Mesenteric fat pad (tissue), 1 donor: ENCODE measurements at places on chromosomes 6 and 20. TPM values are rescaled to one million over a fixed set of nuclear protein-coding genes. Genes with fewer than 3 reads are reported as not detected.

The HDDC2 gene
- 53.9 TPM for total RNA-seq

The GSTA2 gene
- total RNA-seq, result not detected

The KCNK15 gene
- total RNA-seq, result 3.1 TPM

The MAN1A1 gene
- 147 TPM for total RNA-seq

The BPIFB2 gene
- not detected for total RNA-seq

The TMEM170B gene
- total RNA-seq, result 13.5 TPM

The SMLR1 gene
- total RNA-seq, result not detected

The VGLL2 gene
- not detected for total RNA-seq

The C6orf132 gene
- 1.3 TPM for total RNA-seq

The C6orf120 gene
- total RNA-seq, result 34.4 TPM

DNA sequence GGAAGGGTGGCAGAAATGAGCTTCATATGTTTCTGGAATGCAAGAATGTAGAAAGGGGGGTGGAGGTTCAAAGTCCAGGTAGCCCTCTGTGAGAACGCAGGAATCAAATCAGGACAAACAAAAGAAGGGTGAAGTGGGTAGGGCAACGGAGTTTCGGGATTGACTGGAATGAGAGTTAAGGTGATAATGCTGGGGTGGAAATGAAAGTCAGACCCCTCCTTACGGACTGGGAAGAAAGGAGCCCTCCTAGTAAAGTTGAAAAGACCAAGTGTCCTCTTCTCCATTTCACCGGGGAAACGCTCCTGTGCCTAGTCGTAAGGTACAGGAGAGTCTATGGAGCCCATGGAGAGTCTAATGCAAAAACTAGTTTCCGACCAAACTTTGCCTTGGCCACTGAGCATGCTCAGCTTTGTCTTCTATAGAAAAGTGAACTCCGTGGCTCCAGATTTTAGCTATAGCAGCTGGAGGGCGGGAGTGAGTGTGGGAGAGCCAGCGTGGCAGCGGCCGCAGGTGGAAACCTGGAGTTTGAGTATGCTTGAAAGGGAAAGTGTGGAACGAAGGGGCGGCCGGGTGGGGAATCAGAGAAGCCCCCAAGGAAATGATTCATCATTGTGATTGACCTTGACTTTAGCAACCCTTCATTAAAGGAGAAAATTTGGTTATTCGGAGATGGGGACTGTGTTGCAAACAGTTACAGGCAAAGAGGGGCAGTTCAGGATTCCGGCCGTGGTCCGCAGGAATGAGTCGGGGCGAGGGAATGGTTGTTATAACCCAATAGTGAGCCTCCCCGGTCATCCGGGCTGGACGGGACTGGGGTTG lies 1.3 kb upstream of the LRRC1 start:
- DNase-seq, result no peak

DNA sequence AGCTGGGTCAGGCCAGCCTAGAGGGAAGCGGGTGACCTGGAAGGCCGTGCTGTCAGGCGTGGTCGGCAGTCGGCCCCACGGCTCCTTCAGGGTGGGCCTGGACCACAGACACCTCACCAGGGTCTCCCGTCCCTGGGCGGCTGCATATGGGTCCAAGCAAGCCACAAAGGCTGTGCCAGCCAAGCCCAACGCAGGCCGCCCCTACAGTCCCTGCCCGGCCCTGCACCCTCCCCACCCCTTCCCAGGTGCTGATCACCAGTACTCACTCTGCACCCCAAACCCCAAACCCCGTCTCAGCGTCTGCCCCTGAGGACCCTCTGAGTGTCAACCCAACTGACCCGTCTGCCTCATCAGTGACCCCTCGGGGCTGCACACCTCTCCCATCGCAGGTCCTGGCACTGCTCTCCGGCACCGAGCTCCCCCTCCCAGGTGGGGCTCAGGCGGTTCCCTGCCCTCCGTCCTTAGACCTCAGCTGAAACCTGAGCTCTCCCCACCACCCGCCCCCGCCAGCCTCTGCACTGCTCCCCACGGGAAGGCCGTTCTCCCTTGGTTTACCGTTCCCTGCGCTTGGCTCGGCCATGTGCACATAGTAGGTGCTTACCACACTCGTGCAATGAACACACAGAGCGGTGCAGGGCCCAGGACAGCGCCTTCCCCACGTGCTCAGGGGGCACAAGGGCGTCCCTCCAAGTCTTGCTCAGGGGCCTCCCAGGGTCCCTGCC lies 1.5 kb upstream of the PPDPF start:
- DNase-seq, result no peak

GRCh38 chr6:157503018-157503747 lies 122.2 kb downstream of the ZDHHC14 start:
- DNase-seq, result no peak

DNA sequence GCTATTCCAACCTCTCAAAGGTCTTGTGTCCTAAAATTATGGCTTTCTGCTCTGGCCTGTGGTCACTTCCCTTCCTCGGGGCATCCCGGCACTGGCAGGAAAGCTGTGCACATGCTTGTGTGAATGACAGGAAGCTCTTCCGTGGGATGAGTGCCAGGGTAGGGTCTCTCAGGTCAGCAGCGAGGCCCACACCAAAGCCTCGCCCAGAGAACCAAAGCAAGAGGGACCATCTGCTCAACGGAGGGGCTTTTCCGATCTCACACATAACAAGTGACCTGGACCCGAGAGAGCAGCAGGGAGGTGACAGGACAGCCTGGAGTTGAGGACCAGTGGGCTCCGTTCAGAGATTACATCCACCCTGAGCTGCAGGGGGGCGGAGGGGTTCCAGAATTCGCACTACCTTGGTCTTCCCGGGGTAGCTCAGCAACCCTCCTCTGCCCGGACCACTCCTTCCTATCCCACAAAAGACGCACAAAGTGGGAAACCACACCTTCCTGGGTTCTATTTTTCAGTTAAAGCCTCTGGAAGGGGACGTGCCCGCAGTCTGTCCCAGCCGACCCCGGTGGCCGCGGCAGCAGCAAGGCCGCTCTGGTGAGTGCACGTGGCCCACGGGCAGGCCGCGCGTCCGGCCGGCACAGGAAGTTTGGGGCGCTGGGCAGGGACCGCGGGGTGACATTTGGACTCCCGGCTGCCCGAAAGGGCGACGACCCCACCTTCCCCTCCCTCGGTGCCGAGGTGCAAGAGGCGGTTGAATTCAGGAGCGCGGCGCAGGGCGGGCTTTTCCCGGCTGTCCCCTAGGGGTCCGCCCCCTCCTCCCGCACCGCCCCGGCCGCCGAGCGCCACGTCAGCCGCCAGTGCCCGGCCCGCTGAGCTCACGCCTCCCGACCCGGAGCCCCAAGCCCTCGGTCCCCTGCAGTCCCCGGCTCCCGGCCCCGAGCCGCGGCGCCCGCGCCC lies 988 bp downstream of the TXNDC5 start:
- no peak for DNase-seq

DNA sequence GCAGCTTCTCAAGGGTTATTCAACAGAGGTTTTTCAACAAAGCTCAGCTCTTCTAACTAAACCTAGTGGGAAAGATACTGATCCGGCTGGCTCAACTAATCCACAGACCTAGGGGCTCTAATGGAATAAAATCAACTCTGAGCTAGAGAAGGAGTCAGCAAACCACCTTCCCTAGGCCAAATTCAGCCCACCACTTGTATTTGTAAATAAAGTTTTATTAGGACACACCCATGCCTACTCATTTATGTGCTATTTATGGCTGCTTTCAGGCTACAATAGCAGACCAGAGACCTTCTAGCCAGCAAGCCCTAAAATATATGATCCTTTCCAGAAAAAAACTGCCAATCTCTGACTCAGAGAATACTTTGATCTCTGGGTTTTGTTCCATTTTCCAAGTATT lies 6.0 kb upstream of the RAB22A start:
- no peak for DNase-seq

GRCh38 chr20:9244811-9245210 lies 175.9 kb downstream of the PLCB4 start:
- DNase-seq, result no peak

GRCh38 chr20:6007529-6008103 lies 46.2 kb downstream of the LRRN4 start:
- no peak for DNase-seq

DNA sequence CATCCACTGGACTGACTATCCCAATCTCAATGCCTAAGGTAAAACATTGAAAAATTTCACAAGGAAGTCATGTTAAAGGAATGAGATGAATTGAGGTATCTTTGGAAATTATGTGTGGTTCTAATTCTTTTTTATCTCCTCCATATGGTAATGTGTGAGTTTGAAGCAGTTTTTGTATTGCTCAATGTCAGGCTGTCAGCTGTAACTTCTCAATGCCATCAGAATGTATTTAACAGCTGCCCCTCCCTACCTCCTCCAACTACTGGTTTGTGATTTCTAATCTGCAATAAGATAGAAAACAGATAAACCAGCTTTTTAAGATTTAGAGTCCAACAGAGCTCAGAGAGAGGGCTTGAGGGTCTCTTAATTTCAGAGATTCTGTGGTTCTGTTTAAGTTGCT lies 1005.8 kb upstream of the ADGRB3 start:
- no peak for DNase-seq

DNA sequence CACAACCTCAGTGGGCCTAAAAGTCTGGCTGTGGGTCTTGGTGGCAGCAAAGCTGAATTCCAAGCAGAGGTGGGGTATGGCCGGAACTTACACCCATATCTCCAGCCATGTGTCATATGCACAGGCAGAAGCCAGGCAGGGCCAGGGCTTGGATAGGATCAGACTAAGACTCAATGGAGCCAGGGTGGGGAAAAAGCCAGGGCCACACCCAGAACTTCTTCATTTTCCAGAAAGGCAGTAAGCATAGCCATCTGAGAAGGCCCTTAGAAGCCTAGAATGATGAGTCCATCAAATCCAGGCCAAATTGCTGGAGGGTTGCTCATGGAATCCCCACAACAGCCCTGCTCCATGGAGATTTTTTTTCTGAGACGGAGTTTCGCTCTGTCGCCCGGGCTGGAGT lies 116.2 kb upstream of the SRSF6 start:
- DNase-seq, result no peak

GRCh38 chr6:96649926-96650325 lies 87.0 kb downstream of the FHL5 start:
- no peak for DNase-seq

GRCh38 chr6:46605091-46605797 lies 47.4 kb downstream of the CYP39A1 start:
- no peak for DNase-seq

DNA sequence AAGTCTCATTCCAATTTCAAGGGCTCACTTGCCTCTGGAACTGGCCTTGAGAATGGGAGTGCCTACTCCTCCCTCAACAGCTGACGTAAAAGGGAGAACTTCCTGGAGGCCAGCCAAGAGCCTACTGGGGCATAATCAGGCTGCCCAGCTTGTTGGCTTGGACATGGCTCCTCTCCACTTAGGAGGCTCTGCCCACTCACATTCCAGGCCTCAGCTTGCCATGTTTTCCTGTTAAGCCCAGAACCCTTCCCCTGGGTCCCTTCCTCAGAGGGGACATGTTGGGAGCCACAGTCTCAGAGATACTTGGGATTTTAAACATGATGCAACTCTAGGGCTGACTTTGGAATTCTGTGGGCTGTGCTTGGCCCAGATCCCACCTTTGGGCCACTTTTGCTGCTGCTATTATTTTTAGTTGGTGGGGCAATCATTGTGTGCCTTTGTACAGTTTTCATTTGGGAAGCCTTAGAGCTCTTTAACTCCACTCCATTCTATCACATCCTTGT lies 31.5 kb upstream of the ADTRP start:
- DNase-seq, result no peak

DNA sequence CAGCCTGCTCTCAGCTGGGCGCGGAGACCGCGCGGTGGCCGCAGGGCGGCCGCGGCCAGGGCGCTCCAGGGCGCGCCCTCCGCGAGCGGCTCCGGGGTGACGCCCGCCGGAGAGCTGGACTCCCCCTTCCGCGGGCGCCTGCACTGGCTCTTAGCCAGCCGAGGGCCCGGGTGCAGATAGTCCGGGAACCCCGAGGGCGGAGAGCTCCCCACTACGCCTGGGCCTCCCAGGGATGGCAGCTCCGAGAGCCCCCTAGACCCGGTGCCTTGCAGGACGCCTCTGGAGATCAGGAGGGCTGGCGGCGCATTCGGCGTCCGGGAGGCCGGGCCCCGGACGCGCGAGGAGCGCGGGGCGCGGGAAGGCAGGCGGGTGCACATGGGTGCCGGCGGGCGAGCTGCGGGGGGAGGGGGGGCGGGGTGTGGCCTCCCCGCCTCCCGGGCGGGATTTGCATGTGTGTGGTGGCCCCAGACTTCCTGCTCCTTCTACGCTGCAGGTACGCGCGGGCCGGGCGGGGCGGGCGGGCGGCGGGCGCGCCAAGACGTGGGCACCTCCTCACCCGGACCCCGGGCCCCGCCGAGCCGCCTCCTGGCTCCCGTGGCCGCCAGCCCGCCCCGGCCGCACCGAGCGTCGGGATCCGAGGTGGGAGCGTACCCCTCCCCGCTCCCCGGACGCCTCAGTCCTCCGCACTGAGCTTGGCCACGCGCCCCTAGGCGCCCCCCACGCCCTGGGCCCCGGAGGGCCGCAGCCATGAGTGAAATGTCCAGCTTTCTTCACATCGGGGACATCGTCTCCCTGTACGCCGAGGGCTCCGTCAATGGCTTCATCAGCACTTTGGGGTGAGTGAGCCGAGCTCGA lies at the start of gene ITPR3:
ITPR3 (plus strand) TSS at position 467 of the 855 bp plus-strand sequence; CDS start at position 748, 281 bp downstream.
- DNase-seq, result no peak

GRCh38 chr20:33400812-33401183 lies 521 bp downstream of the CDK5RAP1 start:
- DNase-seq, result no peak

GRCh38 chr6:1518855-1519254 lies 90.9 kb upstream of the FOXC1 start:
- DNase-seq, result no peak

GRCh38 chr20:54199283-54199682 lies 8.6 kb upstream of the PFDN4 start:
- no peak for DNase-seq

GRCh38 chr6:82333781-82334180 lies 29.8 kb upstream of the TPBG start:
- no peak for DNase-seq

DNA sequence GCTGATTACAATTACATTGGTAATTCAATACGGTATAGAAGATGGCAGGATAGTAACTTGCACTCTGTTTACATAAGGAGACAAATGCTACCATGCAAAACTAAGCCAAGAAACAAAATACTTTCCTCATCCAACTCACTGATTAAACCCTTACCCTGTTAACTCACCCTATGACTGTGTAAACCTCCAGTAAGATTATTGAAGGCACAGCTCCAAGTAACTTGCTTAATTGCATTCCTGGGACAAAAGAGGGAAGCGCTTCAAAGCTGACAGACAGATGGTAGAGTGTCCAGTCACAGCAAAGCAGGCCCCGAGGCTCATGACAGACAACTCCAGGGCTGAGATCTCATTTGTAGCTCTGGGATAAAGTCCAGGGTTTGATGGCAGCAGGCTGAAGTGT lies 6.9 kb upstream of the KIF16B start:
- no peak for DNase-seq

DNA sequence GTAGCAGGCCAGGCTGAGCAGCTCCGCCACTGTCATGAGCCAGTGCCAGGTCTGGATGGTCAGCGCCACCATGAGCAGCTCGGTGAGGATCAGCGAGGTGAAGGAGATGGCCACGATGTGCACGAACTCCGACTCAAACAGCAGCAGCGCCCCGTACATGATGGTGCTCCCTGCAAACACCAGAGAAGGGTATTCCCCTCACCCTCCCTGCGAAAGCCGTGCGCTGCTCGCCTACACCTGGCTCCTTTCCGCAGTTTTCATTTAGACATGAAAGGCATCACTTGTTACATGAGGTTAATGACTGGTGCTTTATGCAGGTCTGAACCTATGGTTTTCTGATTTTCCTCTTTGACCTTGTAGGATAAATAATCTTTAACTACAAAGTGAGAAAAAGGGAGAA lies 62.3 kb upstream of the NFATC2 start:
- DNase-seq, result no peak
